CD4-positive, alpha-beta T cell (primary cell): ENCODE measurements at places on chromosomes 3 and 15. TPM values are rescaled to one million over a fixed set of nuclear protein-coding genes. Genes with fewer than 3 reads are reported as not detected.

The CKMT1B gene
- not detected for total RNA-seq

The TGM5 gene
- total RNA-seq = not detected

The TMIE gene
- total RNA-seq = 1.2 TPM

The GOLGA6L9 gene
- 2.0 TPM for total RNA-seq

The GASK1A gene
- total RNA-seq = not detected

The RTP1 gene
- total RNA-seq = not detected

The TRPM7 gene
- total RNA-seq = 29.0 TPM

The ANKRD63 gene
- not detected for total RNA-seq

The ADPRH gene
- 0.36 TPM for total RNA-seq

The NANOGP8 gene
- not detected for total RNA-seq

The SPINT1 gene
- 1.0 TPM for total RNA-seq

The C2CD4A gene
- 0.19 TPM for total RNA-seq

The TRAIP gene
- total RNA-seq = 2.4 TPM

GRCh38 chr15:63018639-63019038, 23.9 kb upstream of the TPM1 start:
- H3K27ac ChIP-seq = no peak overlapping the region
- DNase-seq = no peak
- no peaks in the 10 kb centered on the region for H3K4me1 ChIP-seq
- H3K27me3 ChIP-seq = no peaks in the 10 kb centered on the region
- no peak overlapping the region for H3K4me3 ChIP-seq

DNA sequence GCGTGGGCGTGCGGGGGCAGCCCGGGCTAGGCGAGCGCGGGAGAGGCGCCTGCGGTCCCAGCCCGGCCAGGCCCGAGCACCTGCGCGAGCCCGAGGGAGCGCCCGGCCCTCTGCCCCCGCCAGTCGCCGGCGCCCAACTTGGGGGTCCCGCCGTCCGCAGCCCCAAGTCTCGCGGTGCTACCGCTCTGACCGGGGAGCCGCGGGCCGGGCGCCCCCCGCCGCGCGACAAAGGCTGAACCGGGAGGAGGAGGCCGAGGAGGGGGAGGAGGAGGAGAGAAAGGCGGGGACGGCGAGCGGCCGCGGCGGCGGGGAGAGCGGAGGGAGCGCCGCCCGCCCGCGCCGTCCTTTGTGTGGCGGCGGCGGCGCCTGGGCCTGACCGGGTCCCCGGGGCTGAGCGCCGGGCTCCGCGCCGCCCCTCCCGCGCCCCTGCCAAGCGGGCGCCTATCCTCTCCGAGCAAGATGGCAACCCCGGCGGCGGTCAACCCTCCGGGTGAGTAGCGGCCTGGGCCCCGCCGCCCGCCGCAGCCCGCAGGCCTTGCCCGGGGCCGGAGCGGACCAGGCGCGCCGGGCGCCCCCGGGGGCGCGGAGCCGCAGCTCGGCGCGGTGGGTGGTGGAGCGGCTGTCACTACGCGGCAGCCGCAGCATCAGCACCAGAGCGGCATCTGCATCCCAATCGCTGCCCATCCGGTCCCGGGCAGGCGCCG, at the start of gene ARNT2:
TSS of gene ARNT2 (plus strand) at position 326 of the 704 bp plus-strand sequence. CDS start at position 460, 134 bp downstream.
- DNase-seq = no peak
- peaks cover 2% of the 10 kb centered on the region for H3K4me1 ChIP-seq
- H3K27me3 ChIP-seq = peaks cover 78% of the 10 kb centered on the region
- H3K27ac ChIP-seq = no peak within 1 kb of the TSS
- H3K36me3 ChIP-seq = no peaks in the 10 kb centered on the region

DNA sequence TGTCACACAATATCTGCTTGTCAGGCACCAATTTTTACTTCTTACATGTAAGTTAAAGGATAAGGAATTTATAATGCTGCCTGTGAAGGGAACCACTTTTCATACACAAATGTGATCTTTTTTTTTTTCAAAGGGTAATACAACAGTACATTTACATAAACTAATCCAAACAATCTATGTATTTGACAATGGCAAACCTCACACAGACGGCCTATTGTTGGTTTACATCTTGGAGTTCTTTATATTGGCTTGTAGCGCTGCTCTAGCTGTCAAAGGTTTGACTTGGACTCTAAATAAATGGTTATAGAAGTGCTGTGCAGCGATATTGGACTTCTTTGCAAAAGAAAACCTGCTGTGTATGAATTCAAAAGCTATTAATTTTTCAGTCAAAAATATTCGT, 598.0 kb downstream of the FOXP1 start:
- H3K36me3 ChIP-seq = peaks cover 64% of the 10 kb centered on the region
- H3K27ac ChIP-seq = no peak overlapping the region
- H3K4me3 ChIP-seq = no peak overlapping the region
- DNase-seq = no peak
- peaks cover 11% of the 10 kb centered on the region for H3K4me1 ChIP-seq

- H3K36me3 ChIP-seq = peaks cover 6% of the 10 kb centered on the region
- no peaks in the 10 kb centered on the region for H3K27me3 ChIP-seq
- H3K4me3 ChIP-seq = no peak overlapping the region
Observed at GRCh38 chr15:68794863-68795262, 25.8 kb downstream of the ANP32A start.

DNA sequence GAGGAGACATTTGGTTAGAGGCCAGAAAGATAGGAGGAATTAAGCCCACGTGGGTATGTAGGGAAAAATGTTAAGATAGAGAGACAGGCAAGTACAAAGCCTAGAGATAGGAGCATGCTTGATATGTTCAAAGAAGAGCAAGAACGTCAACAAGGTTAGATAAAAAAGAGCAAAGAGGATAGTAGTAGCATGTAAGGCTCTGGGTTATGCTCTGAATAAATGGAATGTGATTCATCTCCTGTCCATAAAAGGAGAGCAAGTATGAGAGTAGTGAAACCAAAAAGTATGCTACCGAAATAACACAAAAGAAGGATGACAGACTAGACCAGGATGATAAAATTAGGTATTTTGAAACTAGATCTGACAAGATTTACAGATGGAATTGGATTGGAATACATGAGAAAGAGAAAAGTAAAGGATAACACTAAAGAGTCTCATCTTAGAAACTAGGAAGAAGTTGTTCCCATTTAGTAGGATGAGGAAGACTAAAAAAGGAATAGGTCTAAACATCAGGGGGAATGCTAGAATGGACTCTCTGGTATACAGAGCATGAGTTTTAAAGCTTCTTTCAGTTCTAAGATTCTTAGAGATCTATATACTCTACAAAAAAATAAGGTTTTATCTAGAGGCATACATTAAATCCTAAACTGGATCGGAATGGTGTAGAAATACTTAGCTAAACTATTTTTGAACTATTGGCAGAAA, 59.1 kb downstream of the TRPM7 start:
- no peak overlapping the region for H3K27ac ChIP-seq
- no peak overlapping the region for H3K4me3 ChIP-seq
- no peaks in the 10 kb centered on the region for H3K27me3 ChIP-seq
- DNase-seq = no peak
- peaks cover 61% of the 10 kb centered on the region for H3K36me3 ChIP-seq

GRCh38 chr3:128242818-128243601, 89.7 kb downstream of the EEFSEC start:
- H3K27ac ChIP-seq = no peak overlapping the region
- peak; percentile 35 for DNase-seq
- peaks cover 12% of the 10 kb centered on the region for H3K4me1 ChIP-seq
- peak overlapping the region; percentile 13 for H3K4me3 ChIP-seq

GRCh38 chr3:169394316-169394715, 269.2 kb downstream of the MECOM start:
- H3K27me3 ChIP-seq = no peaks in the 10 kb centered on the region
- no peak overlapping the region for H3K27ac ChIP-seq
- H3K4me3 ChIP-seq = no peak overlapping the region
- H3K4me1 ChIP-seq = no peaks in the 10 kb centered on the region
- no peaks in the 10 kb centered on the region for H3K36me3 ChIP-seq
- DNase-seq = no peak

- H3K4me3 ChIP-seq = no peak overlapping the region
- no peaks in the 10 kb centered on the region for H3K27me3 ChIP-seq
- H3K27ac ChIP-seq = no peak overlapping the region
Observed at GRCh38 chr3:171237009-171237385, 210.5 kb upstream of the SLC2A2 start.

GRCh38 chr3:21573291-21573690, 177.7 kb downstream of the ZNF385D start:
- no peak for DNase-seq
- H3K4me1 ChIP-seq = no peaks in the 10 kb centered on the region
- H3K4me3 ChIP-seq = no peak overlapping the region
- no peak overlapping the region for H3K27ac ChIP-seq

- no peaks in the 10 kb centered on the region for H3K27me3 ChIP-seq
- H3K36me3 ChIP-seq = no peaks in the 10 kb centered on the region
Observed at GRCh38 chr15:48459571-48460442, 128.6 kb downstream of the DUT start.

GRCh38 chr3:126889276-126890201, 93.4 kb upstream of the PLXNA1 start:
- no peak overlapping the region for H3K27ac ChIP-seq
- no peak overlapping the region for H3K4me3 ChIP-seq
- DNase-seq = no peak
- no peaks in the 10 kb centered on the region for H3K27me3 ChIP-seq
- no peaks in the 10 kb centered on the region for H3K36me3 ChIP-seq
- H3K4me1 ChIP-seq = no peaks in the 10 kb centered on the region

- DNase-seq = no peak
- H3K36me3 ChIP-seq = peaks cover 52% of the 10 kb centered on the region
- H3K4me1 ChIP-seq = peaks cover 73% of the 10 kb centered on the region
- peak overlapping the region; percentile 95 for H3K4me3 ChIP-seq
- peak overlapping the region; percentile 51 for H3K27ac ChIP-seq
Observed at GRCh38 chr15:38560456-38560926, 4.1 kb downstream of the RASGRP1 start.

DNA sequence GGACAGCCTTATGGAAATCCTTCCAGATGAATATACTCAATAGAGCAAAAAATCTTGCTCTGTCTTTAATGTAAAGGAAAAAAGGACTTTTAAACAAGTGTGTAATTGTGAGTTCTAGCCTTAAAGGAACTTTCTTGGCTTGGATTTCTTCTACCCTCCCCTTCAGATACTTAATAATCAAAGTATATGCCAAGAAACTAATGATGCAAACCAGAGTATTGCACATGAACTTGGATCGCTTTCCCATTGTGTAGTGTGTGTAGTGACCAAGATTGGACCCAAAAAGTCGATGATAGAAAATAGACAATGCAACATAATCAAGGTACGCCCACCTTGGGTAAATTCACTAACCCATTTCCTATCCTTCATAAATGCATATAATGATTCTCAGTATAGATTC, 123.8 kb downstream of the TIGIT start:
- no peak overlapping the region for H3K4me3 ChIP-seq
- H3K27me3 ChIP-seq = no peaks in the 10 kb centered on the region
- H3K27ac ChIP-seq = no peak overlapping the region
- H3K36me3 ChIP-seq = no peaks in the 10 kb centered on the region
- no peak for DNase-seq
- H3K4me1 ChIP-seq = no peaks in the 10 kb centered on the region

GRCh38 chr15:57680021-57680420, 26.5 kb upstream of the POLR2M start:
- H3K27ac ChIP-seq = no peak overlapping the region
- no peaks in the 10 kb centered on the region for H3K36me3 ChIP-seq
- no peaks in the 10 kb centered on the region for H3K27me3 ChIP-seq
- no peak overlapping the region for H3K4me3 ChIP-seq

GRCh38 chr3:27253391-27253790, 115.8 kb downstream of the NEK10 start:
- H3K4me1 ChIP-seq = no peaks in the 10 kb centered on the region
- no peak overlapping the region for H3K27ac ChIP-seq
- DNase-seq = no peak
- H3K27me3 ChIP-seq = no peaks in the 10 kb centered on the region

DNA sequence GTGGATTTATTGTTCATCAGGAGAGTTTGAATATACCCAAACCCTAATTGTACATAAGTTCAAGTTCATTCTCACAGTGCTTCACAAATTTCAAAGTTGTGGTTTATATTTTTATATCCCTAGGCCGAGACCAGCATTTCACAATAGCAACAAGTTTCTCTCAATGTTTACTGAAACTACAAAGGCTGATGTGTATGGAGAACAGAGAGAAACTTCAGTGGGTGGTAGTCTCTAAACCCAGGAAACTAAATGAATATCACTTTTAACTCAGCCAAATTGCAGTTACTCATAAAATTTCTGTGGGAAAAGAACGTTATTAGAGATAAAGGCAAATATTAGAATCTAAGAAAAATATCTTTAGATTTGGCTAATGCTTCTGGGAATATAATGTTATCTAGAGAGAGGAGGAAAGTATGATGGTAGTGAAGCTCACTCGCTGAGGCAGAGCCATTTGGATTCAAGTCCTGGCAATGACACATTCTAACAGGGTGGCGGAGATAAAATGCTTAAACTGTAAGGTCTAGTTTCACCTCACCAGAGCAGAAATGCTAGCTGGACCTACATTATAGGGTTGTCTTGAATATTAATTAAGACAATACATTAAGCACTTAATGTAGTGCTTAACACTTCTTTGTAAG, 514.8 kb downstream of the EPHA3 start:
- H3K4me1 ChIP-seq = no peaks in the 10 kb centered on the region
- no peak overlapping the region for H3K27ac ChIP-seq
- DNase-seq = no peak
- H3K4me3 ChIP-seq = no peak overlapping the region
- no peaks in the 10 kb centered on the region for H3K27me3 ChIP-seq
- H3K36me3 ChIP-seq = no peaks in the 10 kb centered on the region

- no peaks in the 10 kb centered on the region for H3K36me3 ChIP-seq
- no peak overlapping the region for H3K27ac ChIP-seq
Observed at GRCh38 chr3:86208772-86209171, 782.2 kb downstream of the VGLL3 start.

- H3K27ac ChIP-seq = no peak overlapping the region
- no peaks in the 10 kb centered on the region for H3K27me3 ChIP-seq
- no peaks in the 10 kb centered on the region for H3K4me1 ChIP-seq
- no peaks in the 10 kb centered on the region for H3K36me3 ChIP-seq
- no peak overlapping the region for H3K4me3 ChIP-seq
Observed at GRCh38 chr3:163362151-163362550, 1716.1 kb downstream of the SI start.

- no peak overlapping the region for H3K4me3 ChIP-seq
- DNase-seq = no peak
- no peaks in the 10 kb centered on the region for H3K36me3 ChIP-seq
- H3K27me3 ChIP-seq = no peaks in the 10 kb centered on the region
- H3K27ac ChIP-seq = no peak overlapping the region
Observed at GRCh38 chr15:37984368-37984767, 49.9 kb downstream of the TMCO5A start.
